ENCODE measurements at places on chromosomes 13 and 19.

DNA sequence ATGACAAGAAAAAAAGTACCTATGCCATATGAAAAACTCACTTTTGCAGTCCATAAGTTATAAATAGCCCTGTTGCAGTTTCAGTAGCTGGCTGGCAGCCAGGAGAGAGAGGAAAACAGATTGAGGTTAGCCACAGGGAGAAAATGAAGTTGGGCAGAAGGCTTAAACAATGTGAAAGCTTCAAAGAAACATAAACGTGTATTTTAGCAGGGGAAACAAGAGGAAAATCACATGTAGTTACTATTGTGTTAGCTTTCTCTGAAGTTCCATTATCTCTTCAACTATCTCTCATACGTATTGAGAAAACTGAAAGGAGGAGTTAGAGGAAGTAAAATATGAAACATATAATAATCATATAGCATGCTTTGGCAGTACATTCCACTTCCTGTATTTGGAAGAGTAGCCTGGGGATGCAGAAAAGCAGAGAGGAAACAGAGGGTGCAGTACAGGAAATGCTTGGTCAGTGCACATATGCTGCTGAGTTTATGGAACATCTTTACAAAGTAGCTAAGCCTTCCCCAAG, 1551.1 kb downstream of the EFNB2 start:
- DNase-seq, result no peak

DNA sequence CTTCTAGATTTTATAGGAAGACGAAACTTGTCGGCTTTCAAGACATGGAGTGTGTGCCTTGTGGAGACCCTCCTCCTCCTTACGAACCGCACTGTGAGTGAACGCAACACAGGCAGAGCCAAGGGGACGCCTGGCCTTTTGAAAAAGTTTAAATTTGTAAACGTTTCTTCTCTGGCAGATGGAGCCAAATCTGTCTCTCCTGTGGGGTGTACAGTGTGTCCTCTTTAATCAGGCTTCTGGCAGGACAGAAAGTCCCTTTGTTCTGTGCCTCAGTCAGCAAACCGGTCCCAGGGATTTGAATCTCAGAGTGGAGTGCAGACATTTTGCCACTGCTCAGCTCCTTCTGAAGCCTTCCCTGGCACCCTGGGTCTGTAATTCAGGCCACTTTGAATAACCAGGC, 56.5 kb downstream of the TNFRSF19 start:
- no peak for DNase-seq

DNA sequence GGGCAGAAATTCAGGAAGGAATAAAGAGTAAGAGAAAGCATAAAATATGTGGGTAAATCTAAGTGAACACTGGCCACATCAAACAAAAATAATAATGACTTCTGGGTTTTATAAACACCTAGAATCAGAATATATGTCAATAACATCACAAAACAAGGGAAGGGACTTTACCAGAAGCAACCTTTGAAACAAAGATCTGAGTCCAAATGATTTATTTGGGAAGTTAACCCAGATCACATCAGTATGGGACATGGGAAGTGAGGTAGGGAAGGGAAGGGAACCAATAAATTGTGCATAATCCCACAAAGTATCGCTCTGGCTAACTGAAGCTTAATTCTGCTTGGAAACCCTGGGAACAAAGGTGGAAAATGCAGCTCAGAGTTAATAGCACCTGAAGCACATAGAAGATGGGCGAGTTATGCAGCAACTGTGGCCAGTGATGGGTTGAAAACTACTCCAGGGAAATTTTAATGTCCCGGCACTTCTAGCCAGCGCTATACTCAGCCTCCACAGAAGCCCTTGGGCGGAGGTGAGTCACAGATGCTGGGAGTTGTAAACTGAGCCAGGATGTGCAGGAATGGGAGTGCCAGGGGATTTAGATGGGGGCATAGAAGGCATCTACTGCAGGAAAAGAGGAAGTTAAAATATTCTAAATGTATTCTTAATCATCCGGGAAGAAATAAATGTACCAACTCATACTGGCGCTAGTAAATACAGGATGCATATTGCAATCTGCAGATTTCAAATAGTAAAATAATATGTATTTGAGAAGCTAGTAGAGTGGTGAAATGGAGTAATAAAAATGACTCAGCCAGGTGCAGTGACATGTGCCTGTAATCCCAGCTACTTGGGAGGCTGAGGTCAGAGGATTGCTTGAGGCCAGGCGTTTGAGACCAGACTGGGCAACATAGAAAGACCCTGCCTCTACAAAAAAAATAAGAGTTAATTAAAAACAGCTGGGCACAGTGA, 34.2 kb upstream of the CEBPG start:
- DNase-seq, result no peak

GRCh38 chr19:42092350-42092749, 16.4 kb downstream of the ZNF574 start:
- DNase-seq, result no peak

All from C1 segment of cervical spinal cord (tissue), 14 donors.